ENCODE measurements at places on chromosomes 7 and 10.

- no peak for DNase-seq
Observed at GRCh38 chr7:96179837-96180236, 142.1 kb downstream of the SLC25A13 start.

GRCh38 chr10:60382946-60383681, 6.6 kb downstream of the ANK3 start:
- DNase-seq: no peak

GRCh38 chr7:44291066-44291732, 34.2 kb downstream of the CAMK2B start:
- DNase-seq: no peak

GRCh38 chr10:89206402-89207180, 526 bp downstream of the CH25H start:
- no peak for DNase-seq

GRCh38 chr7:86814661-86815379, 171.1 kb downstream of the GRM3 start:
- DNase-seq: peak; percentile 20

DNA sequence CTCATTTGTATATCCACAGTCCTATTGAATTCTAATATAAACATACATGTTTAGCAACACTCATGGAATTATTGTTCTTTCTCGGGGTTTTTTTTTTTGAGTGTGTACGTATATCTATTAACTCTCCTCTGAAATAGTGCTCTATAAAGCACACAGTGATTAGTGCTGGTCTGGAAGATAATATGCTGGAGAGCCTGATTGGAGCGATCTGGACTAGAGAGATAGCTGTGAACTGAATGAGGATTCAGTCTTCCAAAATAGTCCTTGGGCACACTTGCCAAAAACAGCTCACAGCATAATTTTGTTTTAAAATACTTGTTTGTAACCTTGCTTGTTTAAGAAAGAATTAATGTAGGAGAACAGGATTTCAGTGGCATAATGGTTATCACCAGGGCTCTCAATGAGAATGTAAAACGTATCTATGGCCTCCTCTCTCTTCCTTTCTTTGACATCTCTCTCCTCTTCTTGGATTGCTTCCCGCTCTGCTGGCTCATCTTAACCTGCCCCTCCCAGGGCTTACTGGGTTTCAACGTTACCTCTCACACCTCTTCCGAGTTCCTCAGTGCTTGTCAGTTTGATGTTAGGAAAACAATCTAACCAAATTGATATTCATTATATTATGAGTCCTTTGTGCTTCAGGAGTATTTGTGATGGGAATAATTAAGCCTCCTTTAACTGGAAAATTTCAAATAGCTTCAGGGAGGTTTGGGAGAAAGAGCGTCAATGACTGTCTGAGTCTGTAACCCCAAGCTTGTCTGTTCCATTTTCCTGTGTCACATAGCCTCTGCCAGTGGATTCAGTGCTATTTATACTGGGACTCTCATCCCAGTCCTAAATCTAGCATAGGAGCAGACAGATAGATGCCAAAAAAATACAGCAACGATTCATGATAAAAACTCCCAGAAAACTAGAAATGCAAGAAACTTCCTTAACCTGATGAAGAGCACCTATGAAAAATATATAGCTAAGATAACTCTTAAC, 16.2 kb upstream of the AGK start:
- no peak for DNase-seq

GRCh38 chr7:39904077-39904486, 46.0 kb upstream of the CDK13 start:
- DNase-seq: no peak

GRCh38 chr7:22444181-22444971, 55.6 kb downstream of the STEAP1B start:
- peak; percentile 37 for DNase-seq

- no peak for DNase-seq
Observed at GRCh38 chr7:155007947-155008346, 5.0 kb upstream of the PAXIP1 start.

DNA sequence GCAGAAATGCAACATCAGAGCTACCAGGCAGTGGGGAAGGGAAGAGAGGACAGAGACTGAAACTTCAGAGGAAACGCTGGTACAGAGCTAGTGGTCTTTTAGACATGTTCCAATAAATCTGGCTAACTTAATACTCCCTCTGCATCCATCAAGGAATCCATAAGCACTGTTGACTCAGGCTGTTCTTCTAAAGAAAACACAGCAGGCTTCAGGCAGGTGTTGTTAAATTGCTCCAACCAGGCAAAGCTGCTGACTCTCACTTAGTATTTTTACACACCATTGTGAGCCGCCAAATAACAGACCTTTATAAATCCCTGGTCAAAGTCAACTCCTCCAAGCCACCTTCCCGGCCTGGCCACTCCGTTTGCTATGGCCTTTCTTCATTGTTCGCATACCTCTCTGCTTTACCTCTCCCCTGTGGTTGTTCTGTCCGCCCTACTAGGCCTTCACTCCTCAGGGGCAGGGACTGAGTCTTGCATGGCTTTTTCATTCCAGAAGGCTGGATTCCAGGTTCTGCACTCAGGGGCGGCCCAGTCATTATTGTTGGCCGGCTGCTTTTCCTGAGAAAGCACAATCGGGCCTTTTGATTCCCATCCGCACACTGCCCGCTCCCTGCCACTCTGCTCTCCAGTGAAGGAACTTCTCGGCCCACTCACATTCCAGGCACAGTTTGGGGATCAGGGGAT, 18.4 kb downstream of the CREB3L2 start:
- no peak for DNase-seq

DNA sequence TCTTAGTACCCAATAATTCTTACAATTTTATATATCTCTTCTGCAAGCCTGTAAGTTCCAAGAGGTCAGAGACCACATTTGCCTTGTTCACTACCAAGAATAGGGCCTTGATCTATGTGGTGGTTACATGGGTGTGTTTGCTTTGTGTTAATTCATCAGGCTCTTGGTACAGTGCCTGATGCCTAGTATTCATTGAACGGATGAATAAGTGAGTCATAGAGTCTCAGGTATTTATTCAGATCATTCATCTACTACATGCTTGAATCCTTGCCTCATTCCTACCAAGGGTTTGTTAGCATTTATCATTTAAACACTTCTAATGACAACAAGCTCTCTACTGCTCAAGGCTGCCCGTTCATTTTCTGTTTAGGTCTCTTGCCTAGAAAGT, 11.3 kb upstream of the SGPL1 start:
- DNase-seq: peak; percentile 60

GRCh38 chr7:20241911-20242261, 24.7 kb upstream of the MACC1 start:
- no peak for DNase-seq

DNA sequence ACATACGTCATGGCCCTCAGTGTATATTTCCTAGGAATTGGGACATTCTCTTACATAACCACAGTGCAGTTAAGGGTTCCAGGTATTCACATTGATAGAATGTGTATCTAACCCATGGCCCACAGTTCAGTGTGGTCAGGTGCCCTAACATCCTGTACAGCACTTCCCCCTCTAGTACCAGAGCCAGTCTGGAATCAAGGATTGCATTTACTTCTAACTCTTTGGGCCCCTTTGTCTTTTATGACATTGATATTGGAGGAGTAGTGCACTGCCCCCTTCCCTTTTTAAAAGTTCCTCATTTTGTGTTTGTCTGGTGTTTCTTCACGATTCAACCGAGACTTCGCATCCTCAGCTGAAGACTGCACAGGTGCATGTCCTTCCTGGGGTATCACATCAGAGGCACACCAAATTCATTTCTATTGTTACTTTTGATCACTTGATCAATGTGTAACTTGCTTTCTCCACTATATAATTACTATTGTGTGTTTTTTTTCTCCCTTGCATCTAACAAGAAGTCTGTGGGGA, 22.4 kb upstream of the NPFFR1 start:
- no peak for DNase-seq

GRCh38 chr7:40330408-40330807, 195.6 kb downstream of the SUGCT start:
- no peak for DNase-seq

GRCh38 chr7:67343572-67343971, 346.9 kb downstream of the TYW1 start:
- peak; percentile 57 for DNase-seq

GRCh38 chr7:36630112-36630650, 94.1 kb downstream of the AOAH start:
- DNase-seq: no peak

- no peak for DNase-seq
Observed at GRCh38 chr7:34928052-34928451, 109.2 kb downstream of the DPY19L1 start.

DNA sequence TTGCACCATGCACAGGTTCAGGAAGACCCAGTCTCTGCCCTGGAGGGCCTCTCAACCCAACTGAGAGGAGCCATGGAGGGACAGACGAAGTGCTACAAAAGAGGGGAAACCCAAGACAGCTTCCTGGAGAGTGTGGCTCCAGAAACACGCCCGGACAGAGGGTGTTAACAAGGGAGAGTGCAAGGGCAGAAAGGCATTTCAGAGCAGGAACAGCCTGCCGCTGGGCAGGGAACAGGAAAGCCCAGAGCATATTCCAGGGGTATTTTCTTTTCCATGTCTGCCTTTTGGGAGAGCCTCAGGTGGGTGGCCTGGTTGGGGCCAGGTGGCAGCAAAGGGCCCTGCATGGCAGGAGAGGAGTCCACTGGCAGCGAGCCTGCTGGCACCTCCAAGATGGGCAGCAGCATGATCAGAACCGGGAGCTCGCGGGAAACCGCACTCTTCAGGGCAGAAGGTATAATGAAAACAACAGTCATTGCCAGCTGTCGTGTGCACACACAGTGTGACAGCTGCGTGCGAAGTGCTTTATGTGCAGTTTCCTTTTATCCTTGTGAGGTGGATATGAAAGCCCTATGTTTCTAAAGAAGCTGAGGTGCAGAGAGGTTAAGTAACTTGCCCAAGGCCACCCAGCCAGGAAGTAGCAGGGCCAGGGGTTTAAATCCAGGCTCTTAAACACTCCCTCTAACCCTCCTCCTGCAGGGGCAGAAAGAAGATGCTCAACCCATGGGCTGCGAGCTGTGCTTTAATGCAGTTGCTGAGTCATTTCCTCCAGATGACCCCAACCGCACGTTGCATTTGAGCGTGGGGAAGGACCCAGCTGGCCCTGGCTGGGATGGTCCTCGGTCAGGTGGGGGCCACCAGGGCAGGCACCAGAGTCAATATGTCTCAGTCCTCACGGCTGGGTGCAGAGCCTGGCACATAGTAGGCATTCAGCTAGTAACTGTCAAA, 128.6 kb downstream of the OAT start:
- peak; percentile 52 for DNase-seq

DNA sequence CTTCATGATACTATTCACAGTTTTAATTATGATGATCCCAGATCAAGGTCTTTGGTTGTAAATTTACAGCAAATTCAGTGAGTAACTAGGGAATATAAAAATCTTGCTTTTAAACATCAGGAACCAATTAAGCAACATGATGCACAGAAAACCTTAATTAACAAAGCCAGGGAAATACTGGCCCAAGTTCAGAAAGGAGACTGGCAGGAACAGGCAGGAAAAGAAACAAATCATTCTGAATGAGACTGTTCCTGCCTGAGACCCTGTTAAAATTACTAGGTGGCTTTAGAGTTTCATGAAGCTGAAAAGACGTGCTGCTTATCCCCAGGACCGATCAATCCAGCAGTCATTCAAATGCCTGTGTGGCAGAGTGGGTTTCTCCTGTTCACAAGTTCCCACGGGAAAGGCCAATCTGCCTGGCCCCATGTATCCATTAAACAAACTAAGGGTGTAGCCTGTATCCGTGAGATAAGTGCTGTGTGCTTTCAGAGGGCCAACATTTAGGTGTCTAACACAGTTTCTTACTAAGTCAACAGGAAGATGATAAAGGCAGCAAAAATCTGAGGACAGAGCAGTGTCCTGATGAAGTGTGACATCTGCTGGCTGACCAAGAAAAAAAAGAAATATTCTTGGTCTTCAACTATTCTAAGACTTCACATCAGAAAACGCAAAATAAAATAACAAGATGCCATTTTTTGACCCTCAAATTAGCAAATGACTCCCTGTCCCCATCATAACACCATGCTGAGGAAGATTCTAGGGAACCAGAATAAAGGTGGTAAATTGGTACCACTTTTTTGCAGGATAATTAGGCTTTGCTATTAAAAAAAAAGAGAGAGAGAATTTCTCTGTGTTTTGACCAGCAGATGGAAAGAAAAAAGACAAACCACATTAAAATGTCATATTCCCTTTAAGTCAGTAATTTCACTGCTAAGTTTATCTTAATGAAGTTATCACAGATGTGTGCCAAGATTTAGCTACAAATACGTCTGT, 34.2 kb downstream of the PUS7 start:
- DNase-seq: no peak

DNA sequence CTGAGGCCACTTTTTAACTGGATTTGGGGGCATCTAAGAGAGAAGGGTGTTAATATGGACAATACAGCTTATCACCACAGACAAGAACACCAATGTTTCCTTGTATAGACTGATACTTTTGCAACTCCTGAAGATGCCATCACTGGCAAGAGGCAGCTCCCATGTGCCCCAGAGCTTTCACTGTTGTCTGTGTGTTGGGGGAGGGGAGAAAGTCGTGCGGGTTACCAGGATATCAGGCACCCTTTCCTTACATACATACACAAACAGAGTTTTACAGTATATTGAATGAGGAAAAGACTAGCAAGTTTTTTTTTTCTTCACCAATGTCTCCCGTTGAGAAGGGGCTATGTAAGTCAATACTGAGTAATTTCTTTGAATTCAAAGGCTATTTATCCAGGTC, 4.1 kb upstream of the DLX6 start:
- DNase-seq: no peak

DNA sequence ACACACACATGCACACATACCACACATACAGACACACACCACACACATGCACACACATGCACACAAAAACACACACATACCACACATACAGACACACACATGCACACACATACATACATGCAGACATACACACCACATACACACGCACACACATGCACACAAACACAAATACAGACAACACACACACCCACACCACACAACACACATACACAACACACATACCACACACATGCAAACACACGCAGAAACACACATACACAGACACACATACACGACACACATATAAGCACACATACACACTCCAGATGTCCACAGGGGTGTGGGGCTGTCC, 60.1 kb upstream of the PPP2R2D start:
- no peak for DNase-seq

DNA sequence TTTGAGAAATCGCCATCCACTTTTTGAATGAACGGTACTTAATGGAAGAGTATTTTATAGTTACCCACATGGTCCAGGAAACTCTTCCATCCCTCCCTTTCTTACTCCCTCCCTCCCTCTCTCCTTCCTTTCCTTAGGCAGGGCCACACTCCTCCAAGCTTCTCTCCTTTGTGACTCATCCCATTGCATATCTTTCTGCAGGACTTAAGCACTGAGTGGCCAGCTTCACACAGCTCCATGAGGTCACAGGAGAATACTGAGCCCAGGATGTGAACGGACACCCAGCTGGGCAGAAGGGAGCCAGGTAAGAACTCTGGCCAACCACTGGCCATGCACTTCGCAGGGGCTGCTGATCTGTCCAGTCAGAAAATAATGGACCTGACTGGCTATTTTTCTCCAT, 189.7 kb upstream of the ADCY1 start:
- no peak for DNase-seq

- DNase-seq: peak; percentile 7
Observed at GRCh38 chr10:61140765-61141392, 196.9 kb upstream of the RHOBTB1 start.
